ENCODE measurements at places on chromosomes 5 and 9. TPM values are rescaled to one million over a fixed set of nuclear protein-coding genes. Genes with fewer than 3 reads are reported as not detected.

IL5 gene
- total RNA-seq, result not detected

LMBRD2 gene
- total RNA-seq, result 2.7 TPM

RNF183 gene
- not detected for total RNA-seq

- DNase-seq, result no peak
Measured at GRCh38 chr5:127076315-127077129, 3.2 kb upstream of the C5orf63 start.

- no peak for DNase-seq
Measured at GRCh38 chr9:76176171-76176570, 218.1 kb downstream of the RFK start.

DNA sequence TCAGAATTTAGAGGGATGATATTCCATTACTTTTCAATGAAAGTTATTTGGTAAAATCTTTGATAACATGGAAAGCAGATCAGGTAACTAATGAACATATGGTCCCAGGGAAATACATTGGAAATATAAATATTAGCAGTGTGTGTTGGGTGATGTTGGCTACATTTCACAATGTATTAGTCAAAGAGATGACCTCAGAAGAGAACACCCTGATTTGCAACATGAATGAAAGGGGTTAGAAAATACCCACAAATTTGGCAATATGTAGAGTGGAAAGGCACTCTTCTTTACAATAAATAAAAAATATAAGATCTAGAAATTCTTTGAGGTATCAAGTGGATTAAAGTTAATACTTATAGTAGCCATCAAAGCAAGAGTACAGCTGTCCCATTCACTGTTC lies 606.7 kb downstream of the PSAT1 start:
- no peak for DNase-seq

GRCh38 chr5:66969963-66970362 lies 226.6 kb downstream of the CD180 start:
- no peak for DNase-seq

GRCh38 chr5:166961028-166961427 lies 1330.4 kb upstream of the WWC1 start:
- DNase-seq, result no peak

DNA sequence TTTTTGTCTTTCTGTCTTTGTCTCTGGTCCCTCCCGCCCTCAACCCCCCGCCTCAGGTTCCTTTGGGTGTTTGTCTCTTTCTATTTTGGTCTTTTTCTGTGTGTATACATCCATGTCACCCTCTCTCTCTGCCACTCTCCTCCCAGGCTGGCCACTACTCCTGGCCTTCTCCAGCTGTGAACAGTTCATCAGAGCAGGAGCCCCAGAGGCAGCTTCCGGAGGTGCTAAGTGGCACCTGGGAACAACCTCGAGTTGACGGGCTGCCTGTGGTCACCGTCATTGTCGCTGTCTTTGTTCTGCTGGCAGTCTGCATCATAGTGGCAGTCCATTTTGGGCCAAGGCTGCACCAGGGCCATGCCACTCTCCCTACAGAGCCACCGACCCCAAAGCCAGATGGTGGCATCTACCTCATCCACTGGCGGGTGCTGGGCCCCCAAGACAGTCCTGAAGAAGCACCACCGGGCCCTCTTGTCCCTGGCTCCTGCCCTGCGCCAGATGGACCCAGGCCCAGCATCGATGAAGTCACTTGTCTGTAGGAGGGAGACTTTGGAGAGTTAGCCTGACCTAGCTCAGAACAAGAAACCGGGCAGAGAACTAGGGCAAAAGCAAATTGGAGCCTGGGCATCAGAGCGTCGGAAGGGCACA lies 1.7 kb downstream of the SMIM33 start:
- DNase-seq, result no peak

- no peak for DNase-seq
Measured at GRCh38 chr9:89386797-89387196, 68.5 kb downstream of the SECISBP2 start.
